Right renal pelvis (tissue), 4 donors: ENCODE measurements at places on chromosomes 6 and 20.
A peak's percentile ranks its signal among the peaks of the same experiment; 100 is the strongest.

- DNase-seq = no peak
Measured at GRCh38 chr20:61835791-61836350, 229.8 kb downstream of the TAF4 start.

DNA sequence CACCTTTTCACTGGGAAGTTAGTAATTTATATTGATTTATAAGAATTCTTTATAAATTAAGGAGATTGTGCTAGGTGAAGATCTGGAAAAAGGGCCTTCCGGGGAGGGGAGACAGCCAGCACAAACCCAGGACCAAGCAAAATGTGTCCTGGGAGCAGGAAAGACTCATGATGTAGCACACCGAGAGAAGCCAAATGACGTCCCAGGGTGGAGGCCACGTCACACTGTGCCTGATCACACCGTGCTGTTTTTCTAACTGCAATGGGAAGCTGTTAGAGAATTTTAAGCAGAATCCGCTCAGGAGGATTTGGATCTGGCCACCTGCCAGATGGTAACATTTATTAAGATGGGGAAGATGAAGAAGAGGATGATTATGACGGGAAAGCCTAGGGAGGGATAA is 72.7 kb upstream of the AKAP12 start:
- DNase-seq = no peak

DNA sequence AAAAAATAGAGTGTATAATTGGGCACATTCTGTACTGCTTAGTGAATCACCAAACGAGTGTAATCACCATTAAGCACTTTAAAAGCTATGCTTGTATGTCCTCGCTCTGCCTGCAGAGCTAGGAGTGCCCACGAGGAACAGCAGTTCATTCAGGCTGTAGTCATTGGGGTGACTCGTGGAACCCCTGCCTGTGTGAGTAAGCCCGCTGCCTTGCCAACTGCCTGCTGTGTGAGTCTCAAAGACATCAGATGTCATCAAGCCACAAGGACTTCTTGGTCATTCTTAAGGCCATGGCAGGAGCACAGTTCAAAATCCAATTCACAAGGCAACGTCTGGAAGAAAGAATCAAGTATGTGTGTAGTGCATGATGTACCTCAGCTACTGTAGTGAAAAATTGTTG is 60.4 kb downstream of the FOXO3 start:
- DNase-seq = no peak

- DNase-seq = no peak
Measured at GRCh38 chr6:45378334-45378926, 696 bp upstream of the SUPT3H start.

DNA sequence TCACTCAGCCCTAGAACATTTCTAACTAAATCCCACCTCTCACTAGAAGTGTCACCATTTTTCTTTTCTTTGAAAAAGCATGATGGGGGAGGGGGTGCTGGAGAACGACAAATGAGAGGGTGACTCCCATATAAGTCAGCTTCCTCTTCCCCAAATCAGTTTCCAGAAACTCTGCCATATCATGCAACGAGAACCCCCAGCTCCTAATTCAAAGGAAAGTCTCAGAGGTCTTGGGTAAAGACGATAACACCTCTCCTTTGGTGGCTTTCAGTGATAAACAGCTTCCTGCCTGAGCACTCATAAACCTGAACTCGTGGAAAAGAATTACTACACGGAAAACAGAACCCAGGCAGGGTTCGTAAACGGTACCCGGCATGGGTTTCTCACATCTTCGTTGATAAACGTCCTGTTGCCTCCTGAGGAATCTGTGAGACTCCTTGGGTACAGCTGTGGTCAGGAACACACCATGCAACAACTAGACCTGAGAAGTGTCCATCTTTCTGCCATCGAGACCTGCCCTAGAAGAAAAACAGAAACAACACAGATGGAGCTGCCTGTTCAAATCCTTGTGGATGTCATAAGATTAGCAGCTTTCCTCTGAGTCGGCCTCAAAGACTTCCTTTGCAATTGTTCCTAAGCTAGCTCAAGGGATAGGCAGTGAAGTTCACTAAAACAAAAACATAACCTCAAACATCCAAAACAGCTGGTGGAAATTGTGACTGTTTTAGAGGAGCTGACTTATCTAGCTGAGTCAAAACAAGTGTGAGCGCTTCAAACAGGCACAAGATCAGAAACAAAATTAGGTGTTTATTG is 185.8 kb upstream of the PRDM1 start:
- no peak for DNase-seq

DNA sequence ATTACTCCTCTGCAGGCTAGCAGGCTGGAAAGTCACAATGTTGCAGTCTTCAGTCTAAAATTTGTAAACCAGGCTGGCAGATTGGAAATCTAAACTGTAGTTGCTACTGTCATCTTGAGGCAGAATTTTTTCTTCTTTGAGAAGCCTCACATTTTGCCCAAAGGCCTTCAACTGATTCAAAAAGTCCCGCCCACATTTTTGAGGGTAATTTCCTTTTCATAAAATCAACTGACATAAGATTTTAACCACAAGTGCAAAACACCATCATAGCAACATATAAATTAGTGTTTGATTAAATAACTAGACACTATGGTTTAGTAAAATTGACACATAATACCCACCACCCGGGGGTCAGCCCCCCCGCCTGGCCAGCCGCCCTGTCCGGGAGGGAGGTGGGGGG is 28.4 kb downstream of the HLA-C start:
- DNase-seq = no peak

DNA sequence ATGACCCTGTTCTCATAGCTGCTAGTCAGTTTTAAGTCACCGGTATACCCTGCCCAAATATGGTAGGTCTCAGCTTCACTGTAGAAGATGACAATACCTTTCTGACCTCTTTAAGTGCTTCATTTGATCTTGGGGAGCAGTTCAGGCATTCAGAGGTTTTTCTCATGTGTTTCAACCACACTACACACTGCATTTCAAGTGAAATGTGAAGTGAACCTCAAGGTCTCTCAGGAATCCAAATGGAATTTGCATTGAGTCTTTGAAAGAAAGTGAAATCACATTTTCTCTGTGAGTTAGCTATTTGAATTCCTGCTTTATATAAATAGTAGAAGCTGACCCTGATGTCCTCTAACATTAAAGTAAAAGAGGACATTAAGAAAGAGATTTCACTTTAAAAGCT is 461.6 kb downstream of the ADGRB3 start:
- DNase-seq = no peak

DNA sequence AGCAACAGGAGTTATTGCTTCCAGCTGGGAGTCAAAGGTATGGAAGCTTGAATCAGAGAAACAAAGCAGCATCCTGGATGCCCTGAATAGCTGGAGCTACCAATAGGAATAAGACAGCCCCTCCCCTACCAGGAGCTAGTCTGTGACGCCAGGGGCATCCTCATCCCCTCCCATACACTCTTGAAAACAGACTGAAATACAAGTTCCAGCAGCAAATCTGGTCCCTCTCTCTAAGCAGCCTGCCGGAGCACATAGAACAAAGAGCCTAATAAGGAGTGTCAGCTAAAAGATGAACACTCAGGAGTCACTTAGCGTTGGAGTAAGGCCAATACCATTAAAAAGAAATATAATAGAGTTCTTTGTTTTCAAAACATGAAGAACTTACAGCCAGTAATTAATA is 25.6 kb downstream of the FILIP1 start:
- DNase-seq = no peak

- no peak for DNase-seq
Measured at GRCh38 chr6:87706187-87706966, 4.3 kb upstream of the AKIRIN2 start.

DNA sequence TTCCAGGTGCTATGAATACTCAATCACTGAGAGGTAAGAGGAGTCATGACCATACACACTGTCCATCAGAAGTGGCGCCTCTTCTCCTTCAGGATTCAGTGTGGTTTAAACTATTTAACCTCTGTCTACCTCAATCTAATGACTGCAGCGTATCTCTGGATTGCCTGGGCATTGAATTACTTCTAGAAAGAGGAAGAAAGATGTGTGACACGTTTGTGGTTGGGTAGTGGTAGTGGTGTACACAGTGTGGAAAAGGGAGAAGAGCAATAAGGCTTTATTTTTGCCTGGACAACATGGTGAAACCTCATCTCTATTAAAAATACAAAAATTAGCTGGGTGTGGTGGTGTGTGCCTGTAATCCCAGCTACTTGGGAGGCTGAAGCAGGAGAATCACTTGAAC is 38.0 kb upstream of the ECHDC1 start:
- no peak for DNase-seq

GRCh38 chr6:84546427-84546914 is 217.9 kb downstream of the TBX18 start:
- no peak for DNase-seq

GRCh38 chr6:29974901-29975560 is 32.7 kb downstream of the HLA-A start:
- DNase-seq = no peak

- no peak for DNase-seq
Measured at GRCh38 chr6:16773362-16773761, 12.1 kb upstream of the ATXN1 start.

DNA sequence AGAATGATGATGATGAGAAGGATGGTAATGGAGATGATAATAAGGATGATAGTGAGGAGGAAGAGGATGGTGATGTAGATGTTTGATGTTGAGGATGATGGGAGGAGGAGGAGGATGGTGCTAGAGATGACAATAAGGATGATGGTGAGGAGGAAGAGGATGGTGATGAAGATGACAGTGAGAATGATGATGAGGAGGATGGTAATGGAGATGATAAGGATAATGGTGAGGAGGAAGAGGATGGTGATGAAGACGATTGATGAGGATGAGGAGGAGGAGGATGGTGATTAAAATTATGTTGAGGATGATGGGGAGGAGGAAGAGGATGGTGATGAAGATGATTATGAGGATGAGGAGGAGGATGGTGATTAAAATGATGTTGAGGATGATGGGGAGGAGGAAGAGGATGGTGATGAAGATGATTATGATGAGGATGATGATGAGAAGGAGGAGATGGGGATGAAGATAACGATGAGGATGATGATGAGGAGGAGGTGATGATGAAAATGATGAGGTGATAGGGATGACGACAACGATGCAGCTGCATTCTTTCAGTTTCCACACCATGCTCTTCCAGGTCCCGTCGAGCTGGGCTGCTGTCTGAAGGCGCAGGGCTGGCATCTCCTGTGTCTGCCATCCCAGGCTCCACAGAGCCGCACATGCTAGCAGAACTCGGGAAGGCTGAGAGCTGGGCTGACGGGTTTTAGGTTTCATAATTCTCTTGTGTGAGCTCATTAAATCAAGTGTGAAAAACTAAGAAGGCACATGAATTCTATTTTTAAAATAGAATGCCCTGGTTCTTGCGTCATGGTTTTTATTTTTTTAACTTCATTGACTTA is 274.9 kb downstream of the SMOC2 start:
- DNase-seq = no peak

GRCh38 chr6:52595796-52596130 is 18.9 kb upstream of the TRAM2 start:
- DNase-seq = no peak

GRCh38 chr6:71727632-71728294 is 158.6 kb upstream of the RIMS1 start:
- DNase-seq = no peak

GRCh38 chr6:137271245-137272183 is 52.3 kb upstream of the IFNGR1 start:
- peak; percentile 28 for DNase-seq

DNA sequence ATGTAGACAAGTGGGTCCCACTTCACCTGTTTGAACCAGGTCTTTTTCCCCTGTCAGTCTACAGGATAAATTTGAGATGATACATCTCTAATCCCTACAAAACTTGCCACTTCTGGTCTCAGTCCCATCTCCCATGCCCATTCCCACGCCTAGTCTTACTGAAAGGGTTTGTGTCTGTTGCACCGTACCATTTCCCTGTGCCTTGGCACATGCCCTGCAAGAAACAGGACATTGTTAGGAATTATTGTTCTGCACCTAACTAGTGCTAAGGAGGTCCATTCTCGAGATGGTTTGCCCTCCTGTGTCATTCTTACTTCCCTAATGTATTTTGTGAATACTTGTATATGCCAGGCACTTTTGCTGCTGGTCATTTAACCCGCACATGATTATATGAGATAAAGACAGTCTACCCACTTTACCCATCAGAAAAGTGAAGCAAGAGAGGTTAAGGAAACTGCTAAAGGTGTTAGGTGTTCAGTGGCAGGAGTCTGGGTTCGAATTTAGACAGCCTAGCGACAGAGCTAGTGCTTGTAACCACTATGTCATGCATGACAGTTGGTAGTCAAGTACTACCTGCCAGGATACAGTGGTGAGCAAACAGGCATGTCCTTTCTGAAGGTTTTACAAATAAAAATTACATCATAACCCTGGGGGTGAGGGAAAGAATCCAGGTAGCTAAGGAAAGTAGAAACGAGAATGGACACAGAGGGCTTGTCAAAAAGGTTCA is 12.7 kb downstream of the FAM217A start:
- no peak for DNase-seq

DNA sequence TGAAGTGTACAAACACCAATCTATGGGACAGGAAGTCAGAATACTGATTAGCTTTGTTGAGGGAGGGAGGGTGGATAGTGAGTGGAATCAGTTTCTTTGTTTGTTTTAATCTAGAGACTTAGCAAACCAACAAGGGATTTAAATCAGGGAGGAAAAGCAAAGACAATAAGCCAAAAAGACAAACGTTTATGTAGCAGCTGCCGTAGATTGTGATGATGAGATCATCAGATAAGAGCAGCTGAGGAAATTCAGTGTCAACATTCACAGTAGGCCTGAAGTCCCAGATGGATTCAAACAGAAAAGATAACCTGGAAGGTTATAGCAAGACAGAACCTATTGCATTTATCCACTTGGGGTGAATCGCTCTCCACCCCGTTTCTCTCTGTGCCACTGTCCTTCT is 104.9 kb upstream of the SYNDIG1 start:
- DNase-seq = no peak

DNA sequence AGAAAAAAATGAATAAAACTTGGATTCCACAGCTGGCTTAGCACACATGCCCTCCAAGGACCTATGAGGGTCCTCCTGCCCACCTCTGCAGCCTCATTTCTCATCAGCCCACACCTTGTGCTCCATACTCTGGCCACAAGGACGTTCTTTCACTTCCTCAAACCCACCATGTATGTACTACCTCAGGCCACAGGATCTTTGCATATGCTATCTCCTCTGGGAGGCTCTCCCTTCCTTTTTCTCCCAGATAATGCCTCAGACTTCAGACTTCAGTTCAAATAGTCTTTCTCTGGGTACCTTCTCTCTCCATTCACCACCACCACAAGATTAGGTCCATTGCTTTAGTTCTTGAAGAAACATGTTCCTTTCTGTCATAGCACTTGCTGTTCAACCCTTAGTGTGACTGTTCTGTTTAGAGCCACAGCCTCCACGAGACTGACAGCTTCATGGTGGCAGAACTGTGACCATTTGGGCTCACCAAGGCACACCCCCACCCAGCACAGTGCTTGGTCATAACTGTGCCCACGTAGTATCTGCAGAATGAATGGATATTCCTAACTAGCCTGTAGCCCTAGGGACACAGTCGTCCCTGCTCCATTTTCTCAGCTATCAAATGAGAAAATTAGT is 146.7 kb upstream of the LRFN2 start:
- no peak for DNase-seq
